Cortex of kidney (tissue), 1 donor: ENCODE measurements at places on chromosomes 5 and 9.

- no peak for DNase-seq
These were observed 4.0 kb upstream of the FOXB2 start for GRCh38 chr9:77015327-77016048.

DNA sequence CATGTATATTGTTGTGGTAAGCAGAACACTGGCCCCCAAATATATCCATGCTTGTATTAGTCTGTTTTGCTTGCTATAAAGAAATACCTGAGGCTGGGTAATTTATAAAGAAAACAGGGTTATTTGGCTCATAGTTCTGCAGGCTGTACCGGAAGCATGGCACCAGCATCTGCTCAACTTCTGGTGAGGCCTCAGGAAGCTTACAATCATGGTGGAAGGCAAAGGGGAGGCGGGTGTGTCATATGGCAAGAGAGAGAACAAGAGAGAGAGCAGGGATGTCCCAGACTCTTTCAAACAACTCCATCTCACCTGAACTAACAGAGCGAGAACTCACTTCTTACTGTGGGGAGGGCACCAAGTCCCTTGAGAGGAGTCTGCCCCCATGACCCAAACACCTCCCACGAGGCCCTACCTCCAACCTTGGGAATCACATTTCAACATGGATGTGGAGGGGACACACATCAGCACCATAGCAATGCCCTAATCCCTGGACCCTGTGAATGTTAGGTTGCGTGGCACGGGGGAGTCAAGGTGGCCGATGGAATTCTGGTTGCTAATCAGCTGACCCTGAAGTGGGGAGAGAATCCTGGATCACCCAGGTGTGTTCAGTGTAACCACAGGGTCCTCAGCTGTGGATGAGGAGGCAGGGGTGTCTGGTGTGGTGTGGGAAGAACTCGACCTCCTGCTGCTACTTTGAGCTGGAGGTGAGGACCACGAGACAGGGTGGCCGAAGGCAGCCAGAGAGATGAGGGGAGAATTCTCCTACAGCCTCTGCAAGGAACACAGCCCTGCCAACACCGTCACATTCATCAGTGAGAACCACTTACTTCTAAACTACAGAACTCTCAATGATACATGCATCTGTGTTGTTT is 172.8 kb downstream of the AUH start:
- DNase-seq = no peak

DNA sequence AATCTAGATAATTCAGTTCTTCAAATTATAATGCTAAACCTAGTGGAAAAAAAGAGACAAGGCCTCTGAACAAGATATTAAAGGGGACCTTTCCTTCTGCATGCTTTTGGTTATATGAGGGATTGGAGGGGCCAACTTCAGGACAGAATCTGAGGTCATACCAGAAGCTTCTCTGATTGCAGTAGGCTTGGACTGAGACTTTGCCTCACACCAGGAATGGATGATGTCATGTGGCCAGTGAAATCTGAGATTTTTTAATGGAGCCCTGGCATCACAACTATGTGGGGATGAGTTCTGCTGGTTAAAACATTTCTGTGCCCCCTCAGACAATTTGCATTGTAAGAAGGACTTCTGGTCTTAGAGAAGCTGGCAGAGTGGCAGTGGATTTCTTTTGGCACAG is 88.6 kb downstream of the ANGPTL2 start:
- no peak for DNase-seq

GRCh38 chr5:154520861-154521453 is 42.9 kb upstream of the HAND1 start:
- DNase-seq = no peak

DNA sequence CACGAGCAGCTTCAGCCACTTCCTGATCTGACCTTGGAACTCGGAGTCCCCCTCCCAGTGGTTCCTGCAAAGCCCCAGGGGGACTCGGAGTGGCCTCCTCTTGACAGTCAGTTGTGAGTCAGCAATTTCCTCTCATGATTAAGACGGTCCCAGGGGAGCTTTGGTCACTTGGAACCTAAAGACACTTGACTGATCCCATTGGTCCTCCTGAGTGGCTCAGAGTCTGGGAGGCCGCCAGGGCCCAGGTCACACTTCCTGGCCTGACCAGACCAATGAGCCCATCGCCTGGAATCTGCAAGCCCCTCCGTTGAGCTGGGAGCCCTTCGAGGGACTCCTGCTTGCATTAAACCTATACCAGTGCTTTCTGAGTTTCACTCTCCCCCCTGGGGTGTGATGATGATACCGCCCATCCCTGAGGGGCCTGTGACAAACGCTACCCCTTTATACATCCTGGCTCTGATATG is 29.1 kb downstream of the TSPAN17 start:
- DNase-seq = no peak

GRCh38 chr9:130869250-130869649 is 27.4 kb downstream of the QRFP start:
- DNase-seq = no peak

- no peak for DNase-seq
These were observed 8.0 kb downstream of the EGFL7 start for GRCh38 chr9:136670576-136671253.

DNA sequence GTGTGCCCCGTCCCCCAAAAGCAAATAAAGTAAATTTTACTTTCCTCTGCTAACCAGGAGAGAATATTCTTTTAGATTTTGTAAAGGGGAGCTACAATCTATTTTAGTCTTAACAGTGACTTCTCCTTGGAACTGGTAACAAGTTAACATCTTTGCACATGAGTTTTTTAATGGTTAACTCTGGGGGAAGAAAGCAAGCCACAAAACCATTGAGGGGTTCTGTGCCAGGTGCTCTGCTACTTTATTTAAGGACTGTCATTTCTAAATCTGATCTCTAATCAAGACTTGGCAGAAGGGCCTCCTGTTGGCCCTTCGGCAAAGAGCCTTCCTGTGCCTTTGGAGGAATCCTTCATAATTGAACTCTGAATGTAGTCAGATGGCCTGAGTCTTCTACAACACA is 153.4 kb downstream of the SLC12A2 start:
- DNase-seq = no peak

DNA sequence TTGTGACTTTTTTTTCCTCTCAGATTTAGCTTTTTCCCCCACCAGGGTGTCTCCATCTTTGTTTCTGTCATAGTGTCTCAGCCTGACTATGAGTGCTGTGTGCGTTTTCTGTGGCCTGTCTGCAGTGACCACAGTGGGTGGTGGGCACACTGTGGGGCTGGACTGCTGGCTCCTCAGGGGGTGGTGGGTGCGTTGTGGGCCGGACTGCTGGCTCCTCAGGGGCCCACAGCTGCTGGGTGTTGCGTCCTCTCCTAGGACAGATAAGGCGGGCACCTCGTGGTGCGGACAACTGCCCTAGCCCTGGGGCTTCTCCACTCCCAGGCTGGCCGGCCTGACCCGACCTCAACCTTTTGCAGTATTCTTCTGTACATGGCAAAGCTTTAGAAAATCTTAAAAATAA is 100.4 kb downstream of the EHMT1 start:
- no peak for DNase-seq

- no peak for DNase-seq
These were observed 379.0 kb upstream of the SLC30A5 start for GRCh38 chr5:68714810-68715209.

- DNase-seq = no peak
These were observed 42.0 kb downstream of the EPB41L4B start for GRCh38 chr9:109278848-109279247.

GRCh38 chr9:85741095-85741874 is 469 bp downstream of the AGTPBP1 start:
- DNase-seq = no peak

GRCh38 chr5:2020730-2021129 is 138.0 kb upstream of the IRX4 start:
- DNase-seq = no peak
